Urinary bladder (tissue), 4 donors: ENCODE measurements at places on chromosomes 4 and X. TPM values are rescaled to one million over a fixed set of nuclear protein-coding genes. Genes with fewer than 3 reads are reported as not detected.

The POF1B gene
- polyA plus RNA-seq = 2.2 TPM

The MTNR1A gene
- not detected for polyA plus RNA-seq

The PLP1 gene
- 20.9 TPM for polyA plus RNA-seq

The EDA gene
- polyA plus RNA-seq = 3.8 TPM

The TTC29 gene
- polyA plus RNA-seq = not detected

The ALB gene
- 20.0 TPM for polyA plus RNA-seq

The ITIH6 gene
- polyA plus RNA-seq = 0.01 TPM

The GPC3 gene
- 22.1 TPM for polyA plus RNA-seq

The CNKSR2 gene
- polyA plus RNA-seq = 1.2 TPM

The TMEM185A gene
- 23.3 TPM for polyA plus RNA-seq

The GSX2 gene
- not detected for polyA plus RNA-seq

The MUC7 gene
- polyA plus RNA-seq = not detected

The DKK2 gene
- 0.63 TPM for polyA plus RNA-seq

The GPRIN3 gene
- 0.66 TPM for polyA plus RNA-seq

The PAGE2 gene
- polyA plus RNA-seq = not detected

The C4orf50 gene
- polyA plus RNA-seq = 0.04 TPM

The ZNF630 gene
- polyA plus RNA-seq = 3.2 TPM

The TMEM35A gene
- polyA plus RNA-seq = 23.2 TPM

The PRDM5 gene
- 3.7 TPM for polyA plus RNA-seq
